ENCODE measurements at places on chromosomes 2 and 18.
A peak's percentile ranks its signal among the peaks of the same experiment; 100 is the strongest.

DNA sequence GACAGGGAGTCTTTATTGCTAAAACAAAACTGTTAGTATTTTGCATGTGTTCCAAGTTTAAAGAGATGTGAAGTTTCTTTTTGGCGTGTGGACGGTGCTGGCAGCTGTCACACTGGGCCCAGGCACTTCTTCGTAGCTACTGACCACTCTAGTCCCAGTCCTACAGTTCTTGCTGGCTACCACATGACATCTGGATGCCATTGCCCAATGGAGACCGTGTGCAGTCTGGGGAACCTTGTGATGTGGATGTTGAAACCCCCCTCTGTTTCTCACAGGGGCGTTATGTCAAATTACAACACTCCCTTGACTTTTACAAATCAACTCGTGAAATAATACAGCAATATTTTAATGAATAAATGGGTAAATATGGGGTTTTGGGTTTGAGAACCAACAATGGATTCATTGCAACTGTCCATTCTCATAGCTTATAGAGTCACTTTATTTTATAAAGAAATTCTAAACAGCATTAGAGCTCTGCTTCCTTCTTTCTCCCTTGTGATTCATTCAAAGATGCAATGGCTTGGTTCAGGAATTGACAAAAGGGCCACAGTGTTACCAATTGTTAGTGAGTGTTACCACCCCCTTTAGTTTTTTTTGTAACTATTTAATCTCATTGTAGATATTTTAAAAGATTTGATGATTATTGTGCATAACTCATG, 1.2 kb downstream of the GPD2 start:
- DNase-seq, result peak; percentile 64

DNA sequence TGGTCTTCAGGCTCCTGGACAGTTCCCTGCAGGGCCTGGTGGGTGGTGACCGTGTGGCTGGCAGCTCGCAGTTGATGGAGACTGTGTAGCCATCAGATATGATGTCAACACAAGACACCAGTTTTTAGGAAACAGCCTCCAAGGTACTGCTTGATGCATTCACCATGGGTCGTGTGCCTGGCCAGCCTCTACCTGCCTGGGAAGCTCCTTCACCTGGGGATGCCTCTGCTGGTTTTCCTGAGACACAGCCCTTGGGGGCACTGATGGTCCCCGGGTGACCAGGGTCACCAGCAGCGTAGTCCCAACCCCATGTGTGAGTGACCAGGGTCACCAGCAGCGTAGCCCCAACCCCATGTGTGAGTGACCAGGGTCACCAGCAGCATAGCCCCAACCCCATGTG, 33.6 kb upstream of the KCNG2 start:
- no peak for DNase-seq

- no peak for DNase-seq
Observed at GRCh38 chr18:24089515-24090337, 49.1 kb upstream of the CABYR start.

DNA sequence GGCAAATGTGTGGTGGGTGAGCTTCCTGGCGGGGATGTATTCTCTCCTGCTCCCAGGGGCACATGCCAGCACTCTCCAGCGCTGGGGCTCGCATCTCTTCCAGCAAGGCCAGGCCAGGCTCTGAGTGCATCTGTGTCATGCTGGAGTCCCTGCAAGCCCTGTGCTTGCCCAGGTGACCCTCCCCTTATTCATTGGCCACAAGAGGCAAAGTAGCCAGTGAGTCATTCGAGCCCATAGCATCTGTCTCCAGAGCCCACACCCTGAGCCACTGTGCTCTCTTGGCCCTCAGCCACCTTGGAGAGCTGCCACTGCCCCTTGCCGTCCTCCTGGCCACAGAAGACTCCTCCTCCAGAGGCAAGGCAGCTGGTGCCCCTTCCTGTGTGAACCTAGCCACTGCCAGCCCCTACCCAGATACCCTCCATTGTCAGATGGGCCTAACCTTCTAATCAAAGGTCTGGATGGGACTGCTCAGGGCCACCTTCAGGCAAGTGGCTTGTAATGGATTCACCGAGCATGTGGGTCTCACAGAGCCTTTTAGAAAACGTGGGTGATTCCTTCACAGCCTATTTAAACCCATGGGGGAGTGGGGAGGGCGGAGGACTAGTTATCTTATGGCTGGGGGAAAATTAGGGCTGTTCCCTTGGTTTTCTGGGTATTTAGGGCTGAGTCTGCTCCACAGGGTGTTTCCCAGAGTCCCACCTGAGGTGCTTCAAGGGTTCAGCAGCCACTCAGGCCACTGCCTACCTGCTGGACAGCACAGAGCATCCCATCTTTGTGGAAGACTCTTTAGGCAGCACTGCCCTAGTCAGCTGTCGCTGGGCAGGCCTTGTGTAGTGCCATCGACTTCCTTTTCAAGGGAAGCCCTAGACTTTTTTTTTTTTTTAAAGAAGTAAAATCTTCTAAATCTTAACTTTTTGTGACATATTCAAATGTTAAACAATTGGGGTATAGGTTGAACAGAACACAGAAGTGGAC, 137.4 kb downstream of the ACOXL start:
- DNase-seq, result no peak

DNA sequence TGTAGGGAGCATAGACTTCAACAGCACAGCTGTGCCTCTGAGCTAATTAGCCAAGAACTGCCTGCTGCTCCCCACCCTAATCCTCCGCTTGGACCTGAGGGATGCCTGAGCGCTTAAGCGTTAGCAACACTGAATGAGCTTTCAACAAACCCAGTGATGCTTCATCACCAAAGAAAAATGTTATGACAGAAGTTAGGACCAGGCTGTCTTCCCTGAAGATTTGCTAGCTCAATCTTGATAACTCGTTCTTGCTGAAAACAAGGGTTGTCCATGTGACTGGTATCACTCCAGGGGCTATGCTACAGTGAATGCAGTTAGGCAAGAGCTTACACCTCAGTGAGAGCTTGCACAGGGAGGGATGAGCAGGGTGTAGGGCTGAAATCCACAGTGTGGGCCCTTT, 190.7 kb upstream of the SIX2 start:
- no peak for DNase-seq
